ENCODE measurements at places on chromosomes 12 and 14.
A peak's percentile ranks its signal among the peaks of the same experiment; 100 is the strongest.

GRCh38 chr12:124474709-124475108 lies 92.7 kb downstream of the NCOR2 start:
- ATAC-seq = no peak

- ATAC-seq = no peak
Observed at GRCh38 chr14:96965885-96966595, 168.9 kb downstream of the VRK1 start.

DNA sequence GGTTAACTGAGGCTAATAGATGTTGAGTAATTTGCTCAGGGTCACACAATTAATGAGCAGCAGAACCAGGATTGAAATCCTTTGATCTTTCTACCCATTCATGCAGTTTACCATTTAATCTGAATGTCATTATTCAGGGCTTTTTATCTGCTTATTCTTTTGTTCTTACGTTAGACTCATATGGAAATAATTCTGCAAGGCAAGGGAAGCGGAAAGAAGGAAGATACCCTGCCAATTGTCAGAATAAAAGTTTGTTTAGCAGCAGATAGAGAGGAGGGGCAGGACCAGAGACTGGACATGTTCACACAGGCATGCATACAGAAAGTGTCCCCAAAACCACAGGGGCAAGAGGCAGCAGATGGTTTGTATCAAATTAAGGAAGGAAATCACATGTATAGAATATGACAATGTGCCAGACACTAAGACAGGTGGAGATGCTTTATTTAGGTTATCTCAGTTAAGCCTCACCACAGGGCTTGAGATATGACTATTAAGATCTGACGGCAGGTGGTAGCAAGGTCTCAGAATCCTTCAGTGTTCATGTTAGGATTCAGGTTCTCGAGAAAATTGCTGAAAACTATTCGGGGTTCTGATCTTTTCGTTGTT lies 29.8 kb downstream of the BRMS1L start:
- ATAC-seq = no peak

- no peak for ATAC-seq
Observed at GRCh38 chr12:86226481-86226880, 29.7 kb downstream of the MGAT4C start.

- ATAC-seq = no peak
Observed at GRCh38 chr12:116659771-116660481, 77.9 kb downstream of the SPRING1 start.

GRCh38 chr14:78697341-78697740 lies 527.2 kb downstream of the NRXN3 start:
- no peak for ATAC-seq

GRCh38 chr12:52630008-52630500 lies 11.7 kb upstream of the KRT73 start:
- ATAC-seq = no peak

DNA sequence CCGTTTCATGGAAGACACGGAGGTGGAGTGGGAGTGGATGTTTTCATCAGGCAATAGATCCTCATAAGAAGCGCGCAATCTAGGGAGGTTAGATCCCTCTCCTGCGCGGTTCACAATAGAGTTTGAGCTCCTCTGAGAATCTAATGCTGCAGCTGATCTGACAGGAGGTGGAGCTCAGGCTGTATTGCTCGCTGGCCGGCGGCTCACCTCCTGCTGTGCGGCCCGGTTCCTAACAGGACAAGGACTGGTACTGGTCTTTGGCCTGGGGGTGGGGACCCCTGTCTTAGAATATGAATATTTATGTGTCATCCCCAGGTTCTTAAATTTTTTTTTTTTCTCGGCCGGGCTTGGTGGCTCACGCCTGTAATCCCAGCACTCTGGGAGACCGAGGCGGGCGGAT lies 36.7 kb downstream of the PRICKLE1 start:
- ATAC-seq = no peak

GRCh38 chr12:106090591-106091445 lies 47.9 kb downstream of the NUAK1 start:
- ATAC-seq = no peak

GRCh38 chr12:82565966-82566365 lies 120.7 kb upstream of the TMTC2 start:
- no peak for ATAC-seq

DNA sequence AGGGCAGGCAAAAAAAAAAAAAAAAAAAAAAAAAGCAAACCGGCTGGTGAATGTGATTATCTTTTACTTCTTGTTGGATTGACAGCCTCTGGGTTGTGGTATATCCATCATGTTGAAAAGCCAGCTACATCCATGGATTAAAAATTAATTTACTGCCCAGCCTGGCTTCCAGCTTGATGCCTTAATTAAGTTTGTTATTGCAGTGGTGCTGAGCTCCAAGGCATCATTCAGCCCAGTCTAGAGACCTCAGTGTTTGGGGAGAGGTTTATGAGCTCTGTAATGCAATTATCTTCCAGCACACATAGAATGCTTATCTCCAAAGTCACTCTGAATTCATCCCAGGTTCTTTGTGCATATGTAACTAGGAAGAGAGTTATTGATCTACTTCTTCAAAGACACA lies 114.8 kb downstream of the RIMBP2 start:
- ATAC-seq = peak; percentile 69

DNA sequence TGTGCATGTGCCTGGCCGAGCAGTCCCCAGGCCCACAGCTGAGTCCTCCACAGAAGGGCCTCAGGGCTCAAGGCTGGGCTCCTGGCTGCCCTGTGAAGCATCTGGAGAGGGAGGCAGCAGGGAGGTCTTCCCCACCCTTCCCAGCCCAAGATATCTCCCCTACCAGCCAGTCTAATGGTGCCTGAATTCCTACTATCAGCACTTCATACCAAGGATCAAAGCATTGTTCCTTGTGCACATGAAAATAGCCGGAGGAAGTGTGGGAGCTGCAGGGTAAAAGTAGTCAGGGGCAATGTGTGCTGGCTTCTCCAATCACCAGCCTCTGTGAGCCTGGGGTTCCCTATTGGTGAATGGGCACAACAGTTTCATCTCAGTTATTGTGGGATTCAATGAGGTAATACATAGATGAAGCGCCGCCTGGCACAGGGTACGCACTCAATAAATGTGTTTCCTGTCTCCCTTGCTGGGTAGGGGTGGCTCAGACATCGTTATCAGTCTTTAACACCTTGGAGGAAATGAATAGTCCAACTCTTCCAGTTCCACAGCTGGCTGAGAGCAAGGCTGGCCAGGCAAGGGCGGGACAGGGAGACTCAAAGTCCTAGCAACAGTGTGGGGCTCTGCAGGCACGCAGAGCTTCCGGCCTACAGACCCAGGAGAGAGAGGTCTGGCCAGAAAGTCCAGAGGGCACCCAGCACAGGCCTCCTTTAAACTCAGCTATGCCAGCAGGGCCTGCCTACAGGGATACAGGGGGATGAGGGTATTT lies 39.1 kb upstream of the PNMA1 start:
- peak; percentile 10 for ATAC-seq

Measured in motor neuron (in vitro differentiated cells).